Esophagus muscularis mucosa (tissue), 4 donors: ENCODE measurements at places on chromosomes 7 and 10. TPM values are rescaled to one million over a fixed set of nuclear protein-coding genes. Genes with fewer than 3 reads are reported as not detected.

GRCh38 chr7:78686189-78686588 is 767.3 kb downstream of the MAGI2 start:
- no peak for DNase-seq

DNA sequence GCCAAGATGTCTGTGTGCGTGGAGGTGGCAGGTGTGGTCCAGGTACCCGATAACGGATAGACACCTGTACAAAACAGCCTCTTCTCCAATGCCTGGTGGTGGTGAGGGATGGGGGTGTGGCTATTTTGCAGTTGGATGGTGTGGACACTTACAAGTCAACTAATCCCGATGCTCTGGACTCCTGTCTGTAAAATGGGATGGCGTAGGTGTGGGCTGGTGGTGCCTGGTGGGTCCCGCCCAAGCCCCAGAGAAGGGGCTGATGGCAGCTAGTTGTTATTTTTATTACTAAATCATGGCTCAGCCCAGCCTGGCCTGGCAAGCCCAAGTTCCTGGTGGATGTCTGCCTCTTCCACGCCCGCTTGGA is 22.3 kb downstream of the GTF2IRD1 start:
- DNase-seq: no peak

DNA sequence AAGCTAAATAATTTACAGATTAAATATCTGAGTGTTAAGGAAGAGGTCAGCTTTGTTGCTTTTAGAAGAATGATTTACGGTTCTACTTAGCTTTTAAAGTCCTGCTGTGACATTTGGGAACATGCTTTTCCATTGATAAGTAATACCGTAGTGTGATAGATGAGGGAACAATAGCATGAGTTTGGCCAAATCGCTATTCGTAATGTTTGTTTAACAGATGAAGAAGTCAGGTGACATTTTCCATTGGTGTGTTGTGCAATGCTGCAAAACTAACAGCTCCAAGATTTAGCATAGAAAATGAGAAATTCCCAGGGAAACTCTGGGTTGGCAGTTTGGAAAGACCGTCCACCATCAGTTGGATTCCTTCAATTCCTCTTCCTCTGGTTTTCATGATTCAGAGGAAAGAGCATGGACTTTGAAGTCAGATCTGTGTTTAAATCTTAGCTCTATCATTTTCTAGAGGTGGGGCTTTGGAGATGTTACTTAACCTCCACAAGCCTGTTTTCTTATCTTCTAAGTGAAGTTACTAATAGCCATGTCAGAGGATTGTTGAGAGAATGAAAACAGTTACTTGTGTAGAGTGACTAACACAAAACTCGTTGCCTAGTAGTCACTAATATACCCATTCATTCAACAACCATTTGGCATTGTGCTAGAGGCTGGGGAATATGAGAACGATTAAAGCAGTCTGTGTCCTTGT is 140.4 kb upstream of the BMPER start:
- DNase-seq: no peak

DNA sequence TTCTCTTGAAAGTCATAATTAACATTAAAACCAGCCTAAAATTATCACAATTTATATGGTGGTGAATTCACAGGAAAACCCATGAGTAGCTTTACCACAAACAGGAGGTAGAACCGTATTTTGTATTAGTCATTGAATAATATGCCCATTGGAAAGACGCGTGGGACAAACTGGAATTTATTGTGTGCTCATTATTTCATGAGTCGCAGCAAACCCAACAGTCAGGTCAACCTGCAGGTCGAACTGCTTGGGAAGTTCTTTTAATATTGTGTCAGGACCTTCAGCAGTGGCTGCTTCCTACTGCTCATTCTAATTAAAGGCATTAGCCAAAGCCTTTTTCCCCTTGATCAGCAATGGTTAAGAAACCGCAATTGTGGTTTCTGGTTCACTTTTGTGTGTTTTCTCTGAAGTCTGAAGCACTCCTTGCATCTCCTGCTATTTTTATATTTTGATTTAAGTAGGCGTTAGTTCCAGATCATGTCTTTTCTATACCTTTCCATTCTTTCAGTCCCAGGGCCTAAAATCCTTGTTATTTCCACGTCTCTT is 100.1 kb downstream of the RAB11FIP2 start:
- no peak for DNase-seq

DNA sequence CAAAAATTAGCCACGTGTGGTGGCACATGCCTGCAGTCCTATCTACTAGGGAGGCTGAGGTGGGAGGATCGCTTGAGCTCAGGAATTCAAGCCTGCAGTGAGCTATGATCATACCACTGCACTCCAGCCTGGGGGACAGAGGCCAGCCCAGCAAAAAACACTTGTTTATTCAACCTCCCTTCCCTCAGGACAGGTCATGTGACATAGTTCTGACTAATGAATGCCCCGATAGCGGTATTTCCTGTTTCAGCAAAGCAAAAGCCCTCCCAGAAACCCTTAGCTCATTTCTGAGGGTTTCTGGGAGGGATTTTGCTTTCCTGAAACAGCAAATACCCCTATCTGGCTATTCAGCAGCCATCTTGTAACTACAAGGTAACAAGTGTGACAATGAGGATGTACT is 157.1 kb downstream of the GATA3 start:
- no peak for DNase-seq

DNA sequence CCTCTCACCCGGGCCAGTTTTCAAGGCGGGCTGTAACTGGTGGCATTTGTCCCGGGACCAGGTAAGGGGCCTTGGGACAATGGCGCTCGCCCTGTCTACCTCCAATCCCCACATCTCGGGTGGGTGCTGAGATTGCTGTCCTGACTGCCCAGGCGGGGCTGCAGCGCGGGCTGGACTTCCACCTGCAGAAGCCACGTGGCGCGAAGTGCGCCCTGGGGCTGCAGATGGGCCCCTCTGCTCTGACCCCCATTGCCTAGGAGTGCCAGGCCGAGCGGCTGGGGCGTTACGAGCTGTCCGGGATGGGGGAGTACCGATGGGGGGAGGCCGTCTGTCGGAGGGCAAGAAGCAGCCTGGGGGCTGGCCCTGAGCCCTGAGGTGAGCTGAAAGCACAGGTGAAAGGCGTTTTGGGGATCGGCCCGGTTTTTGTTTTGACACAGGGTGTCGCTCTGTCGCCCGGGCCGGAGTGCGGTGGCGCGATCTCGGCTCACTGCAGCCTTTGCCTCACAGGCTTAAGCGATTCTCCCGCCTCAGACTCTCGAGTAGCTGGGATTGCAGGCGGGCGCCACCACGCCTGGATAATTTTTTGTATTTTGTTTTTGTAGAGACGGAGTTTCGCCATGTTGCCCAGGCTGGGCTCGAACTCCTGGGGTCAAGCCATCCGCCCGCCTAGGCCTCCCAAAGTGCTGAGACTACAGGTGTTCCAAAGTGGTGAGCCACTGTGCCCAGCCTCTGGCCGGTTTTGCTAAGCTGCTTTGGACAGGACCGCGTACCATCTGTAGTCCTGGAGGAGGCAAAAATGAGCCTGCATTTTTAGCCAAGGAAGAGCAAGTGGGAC is at the start of gene SFXN2:
TSS of gene SFXN2 (plus strand) at position 16 of the 835 bp plus-strand sequence. CDS start 12,001 bp downstream, outside the sequence.
- DNase-seq: no peak

- DNase-seq: no peak
Observed at GRCh38 chr10:24259365-24260130, 50.6 kb downstream of the KIAA1217 start.

DNA sequence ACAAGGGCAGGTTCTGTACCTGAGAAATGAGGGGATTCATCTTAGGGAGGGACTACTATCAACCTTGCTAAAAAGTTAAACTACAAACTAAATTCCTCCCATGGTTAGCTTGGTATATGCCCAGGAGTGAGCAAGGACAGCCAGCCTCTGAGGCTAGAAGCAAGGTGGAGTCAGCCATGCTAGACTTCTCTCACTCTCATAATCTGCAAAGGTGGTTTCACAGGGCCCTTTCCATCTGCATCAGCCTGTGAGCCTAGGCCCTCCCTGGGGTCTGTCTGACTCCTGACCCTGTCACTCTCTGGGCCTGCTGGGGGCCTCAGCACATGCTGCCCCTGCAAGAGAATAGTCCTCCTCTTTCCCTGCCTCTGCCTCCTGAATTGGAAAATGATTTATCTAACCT is 66.1 kb downstream of the ABCA13 start:
- no peak for DNase-seq

DNA sequence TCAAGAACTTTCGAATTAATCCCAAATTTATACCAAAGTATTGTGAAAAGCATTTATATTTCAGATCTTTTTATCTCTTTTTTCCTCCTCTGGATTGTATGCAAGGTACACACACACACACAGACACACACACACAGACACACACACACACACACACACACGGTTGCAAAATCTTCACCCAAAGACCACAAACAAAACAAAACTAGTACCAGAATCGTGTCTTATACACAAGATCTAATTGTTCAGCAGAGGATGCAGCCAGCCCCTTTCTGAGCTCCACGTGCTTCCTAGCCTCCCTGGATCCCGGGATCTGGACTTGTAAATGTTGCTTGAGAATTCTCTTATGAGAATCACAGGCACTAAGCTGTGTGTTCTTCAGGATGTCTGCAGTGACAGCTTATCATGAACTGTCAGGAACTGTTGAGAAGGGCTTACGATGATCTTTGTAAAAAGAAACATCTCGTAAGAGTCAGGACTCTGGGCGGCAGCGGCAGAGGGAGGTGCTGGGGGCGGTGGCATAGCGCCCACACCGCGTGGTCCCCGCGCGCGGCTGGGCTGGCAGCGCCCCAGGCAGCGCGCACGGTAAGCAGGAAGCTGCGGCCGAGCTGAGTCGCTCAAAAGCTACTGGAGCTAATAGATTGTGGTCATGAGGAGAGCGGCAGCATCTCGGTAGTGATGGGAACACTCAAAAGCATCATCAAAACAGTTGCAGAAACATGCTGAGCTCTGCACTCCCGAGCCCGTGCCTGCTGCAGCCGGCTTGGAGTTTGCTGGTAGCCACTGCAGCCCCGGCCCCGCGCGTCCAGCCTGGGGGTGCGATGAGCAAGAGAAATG is 277.6 kb downstream of the GATA3 start:
- no peak for DNase-seq

DNA sequence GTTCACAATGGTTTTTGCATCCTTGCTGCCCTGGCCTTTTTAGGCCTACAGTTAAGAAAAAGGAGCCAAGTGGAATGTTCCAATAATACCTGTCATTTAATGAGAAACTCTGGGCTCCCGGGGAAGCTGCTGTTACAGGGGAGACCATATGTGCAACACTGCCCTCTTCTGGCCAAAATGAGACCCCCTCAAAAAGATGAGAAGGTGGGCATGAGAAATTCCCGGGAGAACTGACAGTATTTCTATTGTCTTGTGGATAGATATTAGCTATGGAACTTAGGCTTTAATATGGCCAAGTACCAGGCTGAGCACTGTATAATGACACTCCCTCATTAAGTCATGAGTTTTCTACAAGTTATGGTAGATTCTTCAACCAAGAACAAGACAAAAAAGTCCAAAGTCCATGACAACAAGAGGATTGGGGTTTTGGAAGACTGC is 99.4 kb downstream of the CCDC3 start:
- no peak for DNase-seq

- DNase-seq: no peak
Observed at GRCh38 chr7:49583440-49583839, 190.0 kb upstream of the VWC2 start.

DNA sequence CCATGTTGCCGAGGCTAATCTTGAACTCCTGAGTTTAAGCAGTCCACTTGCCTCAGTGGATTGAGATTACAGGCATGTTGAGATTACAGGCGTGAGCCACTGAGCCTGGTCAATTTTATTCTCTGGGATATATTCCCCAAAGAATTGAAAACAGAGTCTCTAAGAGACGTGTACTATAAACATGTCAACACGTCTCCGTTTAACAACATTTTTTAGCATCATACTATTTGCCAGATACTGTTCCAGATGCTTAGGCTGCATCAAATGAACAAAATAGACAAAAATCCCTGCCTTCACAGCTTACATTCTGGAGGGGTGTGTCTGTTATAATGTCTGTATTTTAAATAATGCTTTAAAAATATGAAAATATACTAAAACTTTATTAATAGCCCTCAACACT is 54.1 kb upstream of the PRKG1 start:
- no peak for DNase-seq

- DNase-seq: no peak
Observed at GRCh38 chr10:71835671-71836595, 15.1 kb downstream of the PSAP start.

DNA sequence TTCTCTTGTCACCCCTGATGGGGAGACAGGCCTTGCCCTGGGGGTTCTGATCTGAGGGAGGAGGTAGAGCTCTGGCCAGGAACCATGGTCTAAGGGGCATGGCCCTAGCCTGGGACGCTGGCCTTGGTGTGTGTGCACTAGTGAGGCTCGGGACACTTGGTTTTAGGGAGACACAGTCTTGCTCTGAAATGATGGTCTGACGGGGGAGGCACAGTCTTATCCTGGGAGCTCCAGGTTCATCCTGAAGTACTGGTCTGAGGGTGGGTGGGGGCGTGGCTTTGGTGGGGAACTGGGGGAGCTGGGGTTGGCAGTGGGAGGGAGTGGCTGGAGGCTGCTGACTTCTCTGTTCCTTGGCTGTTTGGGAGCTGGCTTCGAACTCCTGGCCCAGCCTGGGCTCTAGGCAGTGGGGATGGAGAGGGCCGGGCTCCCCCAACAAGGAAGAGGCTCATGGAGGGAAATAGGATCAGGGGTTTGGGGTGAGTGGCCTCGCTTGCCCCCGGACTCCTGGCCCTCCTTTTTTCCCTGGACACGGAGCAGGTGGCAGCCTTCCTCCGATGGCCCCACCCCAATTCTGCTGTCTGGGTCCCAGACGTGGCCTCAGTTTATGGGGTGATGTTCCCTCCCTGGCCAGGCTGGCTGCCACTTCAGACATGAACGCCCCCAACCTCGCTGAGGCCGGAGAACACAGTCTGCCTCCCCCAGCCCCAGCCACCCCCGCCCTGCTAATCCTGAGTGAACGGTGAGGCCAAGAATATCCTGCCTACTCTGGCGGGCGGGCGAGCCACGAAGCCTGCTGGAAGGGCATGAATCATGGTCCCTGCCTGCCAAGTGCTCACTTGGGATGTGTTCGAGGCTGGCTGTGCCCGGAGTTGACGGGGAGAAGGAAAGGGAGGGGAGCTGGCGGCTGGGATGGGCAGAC is 43.5 kb downstream of the TMEM270 start:
- DNase-seq: peak; percentile 82

GRCh38 chr10:30738416-30738815 is 108.9 kb upstream of the LYZL2 start:
- no peak for DNase-seq

DNA sequence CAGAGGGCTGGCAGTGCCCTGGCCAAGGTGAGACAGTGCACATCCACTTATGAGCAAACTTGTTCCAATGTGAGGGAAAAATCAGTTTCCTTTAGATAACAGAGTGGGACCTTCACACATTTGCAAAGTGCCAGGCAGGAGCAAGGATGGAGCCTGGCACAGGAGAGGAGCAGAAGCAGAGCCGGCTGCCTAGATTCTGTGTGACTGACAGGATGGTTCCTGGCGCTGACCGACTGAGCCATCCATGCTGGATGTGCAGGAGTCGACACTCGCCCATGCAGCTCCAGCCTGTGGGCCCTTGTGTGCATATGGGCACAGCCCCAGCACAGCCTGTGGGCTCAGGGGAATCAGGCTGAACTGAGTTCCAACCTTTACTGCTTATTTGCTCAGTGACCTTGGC is 346.5 kb downstream of the GRID1 start:
- no peak for DNase-seq

The PIK3AP1 gene
- 5.5 TPM for total RNA-seq

The C10orf62 gene
- total RNA-seq: not detected

The LIPM gene
- not detected for total RNA-seq

The PNLIPRP1 gene
- not detected for total RNA-seq

The MCM10 gene
- 0.32 TPM for total RNA-seq

The NPTX2 gene
- total RNA-seq: 28.3 TPM

The IKZF1 gene
- total RNA-seq: 3.6 TPM
